ENCODE measurements at places on chromosomes 13 and 19.

- DNase-seq = peak; percentile 82
These were observed 547.0 kb upstream of the SLITRK5 start for GRCh38 chr13:87123987-87124784.

DNA sequence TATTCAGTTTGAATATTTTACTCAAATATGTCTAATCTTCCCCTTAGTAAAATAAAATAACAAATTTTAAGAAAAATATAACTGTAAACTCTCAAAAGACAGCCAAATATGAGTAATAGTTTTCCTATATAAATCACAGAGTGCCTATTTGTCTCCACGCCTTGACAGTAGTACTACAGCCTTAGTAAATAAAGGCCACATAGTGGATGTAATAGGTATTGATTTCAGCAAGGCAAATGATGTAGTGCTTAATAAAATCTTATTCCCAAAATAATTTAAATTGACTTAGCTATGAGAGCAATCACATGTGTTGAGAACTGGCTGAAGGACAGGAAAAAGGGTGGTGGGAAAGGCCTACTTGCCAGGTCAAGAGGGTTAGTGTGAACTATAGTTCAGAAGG lies 747.2 kb downstream of the OLFM4 start:
- no peak for DNase-seq

- peak; percentile 79 for DNase-seq
These were observed 1.7 kb downstream of the MYO1F start for GRCh38 chr19:8575467-8575997.

DNA sequence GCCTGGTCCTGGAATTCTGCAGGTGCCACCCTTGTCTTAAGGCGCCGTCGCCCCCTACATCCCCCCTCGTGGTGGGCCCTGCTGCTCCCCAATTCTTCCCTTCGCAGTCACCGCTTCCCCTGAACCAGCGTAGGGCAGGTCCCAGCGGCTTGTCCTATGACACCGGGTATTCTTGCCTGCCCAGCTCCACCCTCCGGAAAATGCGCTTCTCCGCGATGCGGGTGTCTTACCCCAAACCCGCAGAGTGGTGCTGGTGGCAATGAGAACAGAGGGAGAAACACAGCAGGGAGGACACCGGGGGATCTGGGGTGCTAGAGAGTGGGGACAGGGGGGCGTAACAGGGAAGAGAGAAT lies 9.0 kb downstream of the ZNF808 start:
- peak; percentile 65 for DNase-seq

DNA sequence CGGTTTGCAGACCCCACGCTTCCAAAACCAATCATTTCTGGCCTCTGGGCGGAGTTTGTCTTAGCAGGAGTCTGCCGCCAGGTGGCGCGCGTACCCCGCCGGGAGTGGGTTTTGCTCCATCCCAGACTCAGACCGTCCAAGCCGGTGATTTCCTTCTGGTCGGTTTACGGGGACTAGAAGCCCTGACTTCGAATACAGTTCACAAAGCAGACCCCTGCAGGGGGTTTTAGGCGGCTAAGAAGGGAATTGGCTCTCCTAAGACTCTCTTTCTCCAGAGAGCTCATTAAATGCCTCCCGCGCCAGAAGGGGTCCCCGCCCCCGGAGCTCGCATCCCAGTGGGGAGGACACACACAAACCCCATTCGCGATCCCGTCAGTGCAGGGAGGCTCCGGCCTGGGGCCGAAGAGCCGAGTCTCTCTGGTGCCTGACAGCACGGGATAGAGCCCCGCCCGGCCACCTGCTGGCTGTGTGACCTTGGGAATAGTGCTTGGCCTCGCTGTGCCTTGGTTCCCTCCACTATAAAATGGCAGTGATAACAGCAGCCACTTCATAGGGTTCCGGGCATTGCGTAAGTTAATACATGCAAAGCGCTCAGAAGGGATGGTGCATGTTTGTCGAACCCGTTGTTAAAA lies 8.6 kb upstream of the NUP62 start:
- peak; percentile 86 for DNase-seq

GRCh38 chr13:20558982-20559381 lies 8.0 kb upstream of the IFT88 start:
- no peak for DNase-seq
